ENCODE measurements at places on chromosomes 1 and 21.

DNA sequence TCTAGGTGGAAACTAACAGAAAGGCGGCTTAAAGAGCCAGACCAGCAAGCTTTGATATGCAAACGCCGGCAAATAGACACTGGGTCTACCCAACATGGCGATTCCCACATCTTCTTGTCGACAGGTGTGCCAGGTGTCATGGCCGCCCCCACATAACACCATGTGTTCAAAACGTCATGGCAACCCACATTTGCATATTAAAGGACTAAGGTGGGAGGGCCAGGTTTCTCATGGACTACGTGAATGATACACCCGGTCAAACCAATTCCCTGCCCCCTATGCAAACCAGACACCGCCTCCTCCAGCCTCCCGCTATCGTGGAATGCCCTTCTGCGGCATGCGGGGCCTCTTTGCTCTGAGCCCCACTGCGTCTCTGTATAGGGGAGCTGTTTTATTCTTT lies 41.3 kb downstream of the ICOSLG start:
- no peak for DNase-seq

- no peak for DNase-seq
Measured at GRCh38 chr1:173241528-173242347, 34.6 kb upstream of the TNFSF4 start.

GRCh38 chr1:192810253-192810880 lies 1.5 kb downstream of the RGS2 start:
- DNase-seq, result no peak

- no peak for DNase-seq
Measured at GRCh38 chr1:18481190-18481920, 625 bp downstream of the KLHDC7A start.

- no peak for DNase-seq
Measured at GRCh38 chr1:69523461-69523860, 44.3 kb upstream of the LRRC7 start.

GRCh38 chr1:9100471-9101043 lies 28.3 kb downstream of the GPR157 start:
- no peak for DNase-seq

DNA sequence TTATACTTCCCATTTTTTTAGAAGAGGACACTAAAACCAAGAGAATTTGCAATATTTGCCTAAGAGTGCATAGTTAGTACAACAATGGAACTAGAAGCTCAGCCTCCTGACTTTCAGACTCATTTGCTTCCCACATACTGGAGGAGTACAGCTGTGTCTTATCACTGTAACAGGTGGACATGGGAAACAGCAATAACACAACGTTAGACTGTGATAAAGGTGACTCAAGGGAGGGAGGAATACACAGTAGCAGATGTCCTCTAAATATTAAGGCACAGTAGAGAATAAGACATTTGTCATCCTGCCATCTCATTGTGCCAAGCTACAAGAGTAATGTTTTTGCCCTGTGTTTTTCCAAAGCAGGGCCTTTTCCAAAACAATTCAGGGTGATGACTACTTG lies 55.4 kb upstream of the JAK1 start:
- no peak for DNase-seq

Measured in activated CD4-positive, alpha-beta T cell treated with anti-CD3 and anti-CD28 coated beads for 48 hours (primary cell).